ENCODE measurements at places on chromosomes 6 and 20. TPM values are rescaled to one million over a fixed set of nuclear protein-coding genes. Genes with fewer than 3 reads are reported as not detected.
A peak's percentile ranks its signal among the peaks of the same experiment; 100 is the strongest.

The GABRR1 gene
- not detected for total RNA-seq

DNA sequence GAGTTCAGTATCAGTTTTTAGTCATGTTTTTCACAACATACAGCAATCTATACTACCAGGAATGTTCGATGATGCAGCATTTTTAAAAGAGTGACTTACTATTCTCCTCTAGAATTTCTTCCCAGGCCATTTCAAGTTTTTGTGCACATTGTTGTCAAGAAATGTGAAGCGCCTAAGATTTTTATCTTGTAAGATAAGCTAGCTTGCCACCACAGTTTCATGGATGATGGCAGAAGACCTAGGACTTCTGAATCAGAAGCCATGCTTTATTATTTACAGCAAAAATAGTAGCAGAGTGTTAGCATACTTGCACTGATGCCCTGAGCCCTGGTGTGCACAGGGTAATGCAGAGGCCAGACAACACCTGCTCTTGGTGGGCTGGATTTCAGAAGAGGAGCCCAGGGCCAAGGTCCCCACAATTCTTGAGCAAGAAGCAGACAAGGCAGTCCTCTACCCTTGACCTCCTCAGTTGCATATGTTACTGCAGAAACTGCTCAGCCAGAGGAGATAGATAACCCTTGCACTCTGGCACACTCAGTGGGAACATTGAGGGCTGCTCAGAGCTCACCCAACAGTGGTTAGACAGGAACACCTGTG, 99.2 kb downstream of the QKI start:
- no peak for DNase-seq

GRCh38 chr6:164346631-164347030, 932.1 kb downstream of the QKI start:
- DNase-seq: no peak

DNA sequence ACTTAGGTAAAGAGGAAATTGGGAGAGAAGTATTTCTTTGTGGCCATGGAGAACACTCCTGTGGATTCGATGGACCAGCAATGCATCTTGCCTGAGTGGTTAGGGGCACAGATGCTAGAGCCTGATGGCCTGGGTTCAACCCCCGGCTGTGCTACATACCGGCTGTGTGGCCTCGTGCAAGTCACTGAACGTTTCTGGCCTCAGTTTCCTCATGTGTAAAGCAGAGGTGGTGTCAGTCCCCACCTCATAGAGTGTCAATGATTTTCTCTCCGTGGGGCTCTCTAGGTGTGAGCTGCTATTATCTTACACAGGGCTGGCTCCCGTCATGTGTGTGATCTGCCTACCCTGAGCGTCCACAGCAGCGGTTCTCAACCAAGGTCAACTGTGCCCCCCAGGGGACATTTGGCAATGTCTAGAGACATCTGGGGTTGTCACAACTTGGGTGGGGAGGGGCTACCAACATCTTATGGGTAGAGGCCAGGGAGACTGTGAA, 50.0 kb upstream of the PTPN1 start:
- DNase-seq: no peak

The ARHGAP40 gene
- total RNA-seq: not detected

GRCh38 chr6:169903122-169903521, 151.7 kb downstream of the ERMARD start:
- DNase-seq: no peak

The PSORS1C1 gene
- total RNA-seq: 7.0 TPM

GRCh38 chr6:159727717-159728445, 575 bp downstream of the WTAP start:
- peak; percentile 35 for DNase-seq

The TAB2 gene
- 40.0 TPM for total RNA-seq

The CTAGE9 gene
- total RNA-seq: not detected

GRCh38 chr20:49610691-49611538, 43.0 kb upstream of the PTGIS start:
- DNase-seq: peak; percentile 49

DNA sequence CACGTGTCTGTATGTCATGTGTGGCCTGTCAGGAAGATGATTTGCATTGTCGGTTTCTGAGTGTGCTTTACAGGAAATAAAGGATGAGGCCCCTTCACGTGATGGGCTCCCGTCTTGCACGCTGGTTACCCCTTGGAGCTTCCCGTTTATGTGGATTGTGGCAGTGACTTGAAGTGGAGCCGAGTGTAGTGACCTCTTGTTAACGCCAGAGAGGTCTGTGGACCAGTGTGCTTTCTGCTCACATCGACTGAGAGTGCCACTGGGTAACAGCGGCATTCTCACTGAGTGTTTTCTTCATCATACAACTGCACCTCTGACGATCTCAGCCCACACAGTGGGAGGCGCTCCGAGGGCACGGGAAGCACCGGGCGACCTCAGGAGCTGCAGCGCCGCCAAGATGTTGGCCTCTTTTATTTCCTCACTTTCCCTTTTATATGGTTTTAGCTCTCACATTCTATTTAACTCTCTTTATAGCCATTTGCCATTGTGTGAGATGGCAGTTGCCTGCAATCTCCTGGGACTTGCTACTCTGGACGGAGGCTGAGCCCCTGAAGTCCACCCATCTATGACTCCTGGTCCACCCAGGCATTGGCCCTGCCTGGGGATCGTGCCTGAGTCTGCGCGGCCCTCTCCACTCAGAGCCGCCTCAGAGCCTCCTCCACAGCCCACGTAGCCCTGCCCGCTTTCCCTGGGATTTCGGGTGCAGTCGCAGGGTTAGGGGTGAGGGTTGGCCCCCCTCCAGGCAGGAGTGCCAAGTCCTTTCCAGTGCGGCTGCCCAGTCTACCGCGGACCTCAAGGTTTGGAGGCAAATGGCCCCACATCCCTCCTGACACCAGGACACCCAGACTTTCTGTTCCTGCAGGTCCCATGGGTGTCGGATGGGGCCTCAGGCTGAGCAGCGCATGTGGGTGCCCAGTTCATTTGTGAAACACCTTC, 238.9 kb downstream of the ERMARD start:
- DNase-seq: no peak

- DNase-seq: peak; percentile 47
Measured at GRCh38 chr6:148497257-148497656, 154.6 kb downstream of the SASH1 start.

- no peak for DNase-seq
Measured at GRCh38 chr20:25738198-25738597, 41.5 kb upstream of the ZNF337 start.

- no peak for DNase-seq
Measured at GRCh38 chr6:15522427-15522826, 140.4 kb downstream of the DTNBP1 start.

The SPDEF gene
- total RNA-seq: not detected

DNA sequence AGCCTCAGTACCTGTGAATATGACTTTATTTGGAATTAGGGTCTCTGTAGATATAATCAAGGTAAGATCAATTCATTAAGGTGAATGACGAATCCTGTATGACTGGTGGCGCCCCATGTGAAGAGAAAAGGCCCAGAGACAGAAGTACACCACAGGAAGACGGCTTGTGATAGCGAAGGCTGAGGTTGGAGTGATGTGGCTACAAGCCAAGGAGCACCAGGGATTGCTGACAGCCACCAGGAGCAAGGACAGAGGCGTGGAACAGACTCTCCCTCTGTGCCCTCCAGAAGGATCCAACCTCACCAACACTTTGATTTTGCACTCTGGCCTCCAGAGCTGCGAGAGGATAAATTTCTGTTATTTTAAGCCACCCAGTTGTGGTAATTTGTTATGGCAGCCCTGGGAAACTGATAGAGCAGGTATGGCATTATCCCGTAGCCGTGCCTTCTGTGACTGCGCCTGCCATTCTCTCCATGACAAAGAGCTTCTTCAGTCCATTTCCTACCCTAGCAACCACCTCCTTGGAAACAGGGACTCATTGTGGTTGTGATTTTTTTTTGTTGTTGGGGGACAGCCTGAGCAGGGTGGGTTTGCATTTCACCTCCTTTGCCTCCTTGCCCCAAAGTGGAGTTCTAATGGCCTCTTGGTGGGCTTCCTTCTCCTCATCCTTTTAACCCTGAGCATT, 29.6 kb downstream of the PTK7 start:
- DNase-seq: no peak

GRCh38 chr6:137307163-137307854, 88.1 kb upstream of the IFNGR1 start:
- no peak for DNase-seq

- no peak for DNase-seq
Measured at GRCh38 chr6:42032366-42032765, 18.0 kb upstream of the TAF8 start.

The MGME1 gene
- 6.3 TPM for total RNA-seq

The BCAS1 gene
- total RNA-seq: 2.3 TPM
